Stimulated activated CD4-positive, alpha-beta T cell treated with anti-CD3 and anti-CD28 coated beads, Interleukin-1b, Interleukin-23, amount 100 ng/mL, for 4 hours (primary cell): ENCODE measurements at places on chromosomes 11 and 22.

- no peak for DNase-seq
Measured at GRCh38 chr22:44807915-44808690, 55.7 kb downstream of the ARHGAP8 start.

GRCh38 chr11:7759010-7759409, 37.7 kb downstream of the OR5P2 start:
- no peak for DNase-seq

- DNase-seq: no peak
Measured at GRCh38 chr11:7632211-7632610, 41.1 kb downstream of the CYB5R2 start.

DNA sequence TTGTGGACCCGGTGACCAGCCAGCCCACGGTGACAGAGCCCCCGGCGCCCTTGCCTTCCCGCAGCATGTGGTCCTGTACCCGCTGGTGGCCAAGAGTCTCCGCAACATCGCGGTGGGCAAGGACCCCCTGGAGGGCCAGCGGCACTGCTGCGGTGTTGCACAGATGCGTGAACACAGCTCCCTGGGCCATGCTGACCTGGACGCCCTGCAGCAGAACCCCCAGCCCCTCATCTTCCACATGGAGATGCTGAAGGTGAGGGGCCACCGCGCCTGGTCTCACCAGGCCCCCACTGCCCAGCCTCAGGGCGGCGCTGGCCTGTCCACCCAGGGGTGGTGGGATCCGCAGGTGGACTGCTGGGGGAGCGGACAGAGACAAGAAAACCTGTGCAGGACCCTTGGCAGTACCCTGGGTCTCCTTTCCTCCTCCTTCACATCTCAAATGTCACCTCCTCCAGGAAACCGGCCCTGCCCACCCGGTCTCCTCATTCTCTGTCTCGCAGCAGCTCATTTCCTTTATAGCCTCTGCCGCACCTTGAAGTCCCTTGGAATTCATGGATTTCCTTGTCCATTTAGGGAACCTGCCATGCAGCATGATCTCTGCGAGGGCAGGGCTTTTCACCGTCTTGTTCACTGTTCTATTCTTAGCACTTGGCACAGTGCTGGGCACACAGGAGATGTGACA, 6.5 kb downstream of the AIP start:
- no peak for DNase-seq

DNA sequence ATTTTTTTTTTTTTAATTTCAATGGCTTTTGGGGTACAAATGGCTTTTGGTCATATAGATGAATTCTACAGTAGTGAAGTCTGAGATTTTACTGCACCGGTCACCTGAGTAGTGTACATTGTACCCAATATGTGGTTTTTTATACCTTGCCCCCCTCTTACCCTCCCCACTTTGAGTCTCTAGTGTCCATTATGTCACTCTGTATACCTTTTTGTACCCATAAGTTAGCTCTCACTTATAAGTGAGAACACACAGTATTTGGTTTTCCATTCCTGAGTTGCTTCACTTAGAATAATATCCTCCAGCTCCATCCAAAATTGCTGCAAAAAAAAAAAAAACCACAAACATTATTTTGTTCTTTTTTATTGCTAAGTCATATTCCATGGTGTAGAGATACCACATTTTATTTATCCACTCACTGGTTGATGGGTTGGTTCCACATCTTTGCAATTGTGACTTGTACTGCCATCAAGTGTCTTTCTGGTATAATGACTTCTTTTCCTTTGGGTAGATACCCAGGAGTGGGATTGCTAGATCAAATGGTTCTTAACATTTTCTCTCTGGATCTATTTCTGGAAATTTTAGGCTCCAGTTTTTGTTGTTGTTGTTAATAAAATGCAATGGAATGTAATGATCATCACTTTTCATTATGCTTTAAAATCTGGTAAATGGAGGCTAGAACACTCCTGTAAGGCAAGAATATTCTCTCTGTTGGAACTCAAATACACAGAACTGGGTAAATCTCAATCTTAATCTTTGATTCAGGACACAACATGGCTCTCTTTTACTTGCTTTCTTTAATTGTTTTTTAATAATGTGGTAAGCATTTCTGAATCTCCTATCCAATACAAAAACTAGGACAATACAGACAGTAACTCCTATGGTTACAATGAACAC, 10.3 kb downstream of the NEAT1 start:
- DNase-seq: no peak

- DNase-seq: no peak
Measured at GRCh38 chr11:43927925-43928707, 14.3 kb upstream of the C11orf96 start.

DNA sequence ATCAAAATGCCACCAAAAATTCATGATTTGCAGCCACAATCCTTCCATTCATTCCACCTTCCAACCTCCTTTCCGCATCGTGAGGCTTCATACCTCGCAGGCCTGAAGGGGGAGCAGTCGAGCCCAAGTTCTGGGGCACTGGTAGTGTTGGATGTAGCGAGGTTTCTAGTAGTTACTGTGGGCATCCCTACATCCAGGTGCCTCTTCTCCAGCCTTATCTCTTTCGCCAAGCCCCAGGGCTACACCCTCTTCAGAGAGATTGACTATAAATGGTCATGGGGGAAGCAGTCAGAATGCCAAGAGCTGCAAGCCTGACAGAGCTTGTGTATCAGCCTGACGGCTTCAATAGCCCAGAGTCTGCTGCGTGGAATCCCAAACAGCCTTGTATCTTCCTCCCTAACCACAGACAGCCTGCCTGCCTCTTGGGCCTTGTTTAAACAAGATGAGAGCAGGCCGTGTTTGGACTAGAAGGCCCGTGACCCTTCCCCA, 28.9 kb downstream of the CLMP start:
- no peak for DNase-seq

- no peak for DNase-seq
Measured at GRCh38 chr11:2791139-2791520, 91.3 kb upstream of the KCNQ1OT1 start.

GRCh38 chr22:41909310-41910049, 5.4 kb downstream of the SHISA8 start:
- no peak for DNase-seq

DNA sequence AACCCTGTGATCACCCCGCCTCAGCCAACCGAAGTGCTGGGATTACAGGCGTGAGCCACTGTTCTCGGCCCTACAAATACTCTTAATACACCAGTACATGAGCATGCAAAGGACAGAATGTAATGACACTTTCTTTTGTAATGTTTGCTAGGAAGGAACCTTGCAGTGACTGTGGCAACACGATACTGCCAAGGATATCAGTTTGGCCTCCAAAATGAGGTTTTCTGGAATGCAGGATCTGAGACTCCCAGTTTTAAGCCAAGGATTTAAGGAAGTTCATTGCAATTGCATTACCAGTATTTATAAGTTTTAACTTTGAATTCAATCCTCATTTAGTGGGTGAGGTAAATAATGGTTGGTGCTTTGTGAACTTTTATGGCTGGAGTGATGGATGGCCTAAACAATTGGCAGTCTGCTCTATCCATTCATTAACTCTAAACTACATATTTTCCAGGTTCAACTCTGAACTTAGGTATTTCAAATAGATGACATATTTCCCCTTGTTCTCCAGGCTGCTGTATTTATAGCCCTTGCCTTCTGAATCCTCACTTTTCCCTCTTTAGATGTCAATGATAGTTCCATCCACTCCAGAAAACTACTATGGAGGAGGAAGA, 330.3 kb downstream of the C11orf87 start:
- DNase-seq: no peak

GRCh38 chr11:42526426-42526825, 785.4 kb upstream of the API5 start:
- DNase-seq: no peak

DNA sequence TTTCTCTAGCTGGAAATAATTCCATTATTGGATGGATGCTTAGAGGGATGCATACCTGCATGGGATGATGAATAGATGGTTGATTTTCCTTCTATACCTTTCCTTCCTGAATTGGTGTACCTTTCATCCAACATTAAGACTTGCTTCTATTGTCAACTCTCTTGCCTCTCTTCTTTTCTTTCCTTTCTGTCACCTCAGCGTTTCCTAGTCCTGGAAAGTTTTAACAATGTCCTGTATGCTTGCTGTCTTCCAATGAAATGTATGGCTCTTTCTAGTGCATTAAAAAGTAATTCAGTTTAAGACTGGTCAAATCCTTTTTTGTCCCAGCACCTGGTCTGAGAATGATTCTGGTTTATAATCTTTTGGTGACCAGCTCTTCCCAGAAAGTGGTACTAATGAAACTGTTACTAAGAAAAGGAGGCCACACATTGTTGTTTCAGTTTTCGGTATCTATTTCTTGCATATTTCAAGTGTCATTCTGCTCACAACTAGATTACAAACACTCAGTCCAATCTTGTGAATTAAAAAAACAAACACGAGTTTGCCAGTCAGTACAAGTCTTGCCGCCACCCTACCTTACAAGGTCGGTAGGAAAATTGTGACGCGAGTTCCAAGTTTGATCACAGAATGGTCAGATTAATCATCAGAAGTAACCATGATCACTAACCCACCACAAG, 8.0 kb downstream of the POU2AF1 start:
- no peak for DNase-seq

DNA sequence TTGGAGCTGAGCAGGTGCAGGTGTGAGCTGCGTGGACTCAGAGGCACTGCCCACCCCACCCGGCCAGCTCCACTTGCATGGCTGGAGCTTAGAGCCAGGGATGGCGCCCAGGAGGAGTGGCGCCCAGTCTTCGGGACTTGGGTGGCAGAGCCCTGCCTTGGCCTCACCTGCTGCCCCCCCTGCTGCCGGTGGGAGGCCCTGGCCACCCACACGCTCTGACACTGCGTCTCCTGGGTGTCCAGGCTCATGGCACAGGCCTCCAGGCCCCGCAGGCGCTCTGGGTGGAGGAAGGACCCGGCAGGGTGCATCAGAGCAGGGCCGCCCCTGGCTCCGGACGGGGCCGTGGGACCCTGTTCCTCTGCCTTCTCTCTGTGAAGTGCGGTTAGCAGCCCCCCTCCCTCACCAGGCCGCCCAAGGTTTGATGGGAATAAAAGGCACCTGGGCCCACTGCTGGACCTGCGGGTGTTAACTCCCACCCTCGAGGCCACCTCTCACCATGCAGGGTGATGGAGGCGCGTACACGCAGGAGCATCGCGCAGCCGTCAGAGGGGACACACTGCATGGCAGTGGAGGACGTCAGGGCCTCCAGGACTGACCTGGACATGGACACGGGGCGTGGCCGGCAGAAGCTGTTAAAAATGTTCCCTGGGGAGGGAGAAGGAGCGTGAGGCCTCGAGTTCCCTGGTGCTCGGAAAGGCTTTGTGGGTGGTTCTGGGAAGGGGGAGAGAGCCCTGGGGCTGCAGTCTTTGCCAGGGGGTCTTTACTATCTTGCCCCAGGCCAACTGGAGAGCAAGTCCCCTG, 11.8 kb downstream of the IL17REL start:
- DNase-seq: no peak
